ENCODE measurements at places on chromosomes 2 and 18.

- no peak for DNase-seq
Measured at GRCh38 chr2:138012082-138012481, 47.8 kb downstream of the HNMT start.

- no peak for DNase-seq
Measured at GRCh38 chr2:61911510-61911909, 6.0 kb downstream of the COMMD1 start.

GRCh38 chr2:179285060-179285459 is 20.4 kb upstream of the SESTD1 start:
- DNase-seq = no peak

DNA sequence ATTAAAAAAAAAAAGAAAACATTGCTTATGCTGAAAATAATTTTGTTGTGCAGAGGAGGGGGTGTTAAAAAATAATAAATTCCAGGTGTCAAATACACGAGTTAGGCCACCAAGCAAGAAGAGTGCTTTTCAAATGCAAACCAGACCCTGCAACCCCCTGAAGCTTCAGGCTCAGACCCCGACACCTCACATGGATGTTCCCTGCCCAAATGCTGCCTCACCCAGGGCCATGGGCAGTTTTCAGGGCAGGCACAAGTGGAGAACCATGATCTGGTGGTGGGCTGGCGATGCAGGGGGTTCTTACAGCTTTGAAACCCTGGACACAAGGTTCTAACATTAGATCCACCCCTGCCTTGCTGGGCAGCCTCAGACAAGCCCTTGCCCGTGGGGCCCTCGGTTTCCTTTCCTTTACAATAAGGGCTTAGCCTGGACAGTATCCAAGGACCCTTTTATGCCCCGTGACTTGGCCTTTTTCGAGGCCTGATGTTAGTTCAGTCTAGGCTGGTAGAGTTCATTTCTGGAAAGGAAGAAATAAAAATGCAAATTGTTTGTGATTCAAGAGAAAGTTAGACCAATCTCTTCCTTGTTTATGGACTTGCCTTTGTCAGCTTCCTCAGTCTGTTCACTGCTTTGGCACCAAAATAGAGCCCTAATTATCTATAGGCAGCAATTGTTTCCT is 168.7 kb downstream of the DDX1 start:
- no peak for DNase-seq

DNA sequence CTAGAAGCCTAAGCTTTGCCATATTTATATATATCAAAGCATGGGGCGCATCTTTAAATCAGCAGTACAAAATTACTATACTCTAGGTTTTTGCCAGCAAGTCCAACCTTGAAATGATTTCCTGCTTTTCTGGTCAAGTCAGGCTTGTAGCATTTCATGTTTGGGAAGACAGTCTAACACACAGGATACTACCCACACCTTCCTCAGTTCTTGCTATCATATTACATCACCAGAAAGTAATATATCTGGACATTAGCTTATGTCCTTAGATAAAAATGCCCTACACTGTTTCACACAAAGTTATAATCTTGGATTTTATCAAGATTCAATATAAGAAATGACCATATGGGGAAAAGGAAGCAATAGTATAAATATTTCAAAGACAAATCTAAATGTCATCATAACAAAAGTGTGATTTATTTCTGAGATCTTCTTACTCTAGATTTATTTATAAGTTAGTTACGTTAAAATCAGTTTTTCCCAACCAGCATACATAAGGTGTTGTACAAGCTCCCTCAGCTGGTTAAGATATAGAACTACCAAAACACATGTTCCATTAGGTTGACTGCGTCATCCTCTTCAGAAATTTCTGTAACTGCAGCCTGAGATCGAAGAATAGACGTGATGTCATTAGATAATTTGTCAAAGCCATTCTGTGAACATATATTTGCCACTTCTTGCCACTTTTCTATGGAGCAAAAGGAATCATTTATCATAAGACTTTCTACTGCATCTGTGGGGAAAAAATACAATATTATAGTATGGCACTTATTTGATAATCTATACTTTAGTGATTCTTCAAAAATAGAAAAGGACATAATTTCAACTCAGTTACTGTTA is 56.6 kb downstream of the CLHC1 start:
- DNase-seq = no peak

GRCh38 chr2:35496022-35496421 is 859.6 kb upstream of the CRIM1 start:
- DNase-seq = no peak

- DNase-seq = no peak
Measured at GRCh38 chr2:237866101-237866621, 6.7 kb downstream of the RAMP1 start.

GRCh38 chr2:155645791-155646190 is 686.7 kb downstream of the NR4A2 start:
- DNase-seq = no peak

DNA sequence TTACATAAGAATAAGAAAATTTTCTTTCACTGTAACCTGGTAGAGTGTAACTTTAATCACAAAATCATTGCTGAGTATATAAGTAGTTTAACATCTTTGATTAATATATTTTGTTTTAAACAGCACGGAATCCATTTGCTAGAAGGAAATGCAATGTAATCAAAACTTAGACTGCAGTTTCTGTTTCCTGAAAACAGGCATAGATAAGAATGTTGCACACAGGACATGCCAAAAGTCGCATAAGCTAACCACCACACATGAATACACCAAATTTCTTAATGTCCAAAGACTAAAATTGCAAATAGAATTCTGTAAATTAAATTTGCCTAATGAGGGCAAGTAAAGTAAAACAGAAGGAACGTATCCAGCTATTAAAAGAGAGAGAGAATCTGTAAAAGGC is 51.0 kb upstream of the SERPINB2 start:
- no peak for DNase-seq

- no peak for DNase-seq
Measured at GRCh38 chr2:86371527-86371926, 34.1 kb upstream of the REEP1 start.

- peak; percentile 57 for DNase-seq
Measured at GRCh38 chr2:37671009-37671815, at the start of gene CDC42EP3. TSS of gene CDC42EP3 (minus strand) at chr2:37671642. CDS start at chr2:37646587, 25,055 bp downstream.

Measured in adrenal gland (tissue), 19 donors.